ENCODE measurements at places on chromosomes 1 and 21.
A peak's percentile ranks its signal among the peaks of the same experiment; 100 is the strongest.

DNA sequence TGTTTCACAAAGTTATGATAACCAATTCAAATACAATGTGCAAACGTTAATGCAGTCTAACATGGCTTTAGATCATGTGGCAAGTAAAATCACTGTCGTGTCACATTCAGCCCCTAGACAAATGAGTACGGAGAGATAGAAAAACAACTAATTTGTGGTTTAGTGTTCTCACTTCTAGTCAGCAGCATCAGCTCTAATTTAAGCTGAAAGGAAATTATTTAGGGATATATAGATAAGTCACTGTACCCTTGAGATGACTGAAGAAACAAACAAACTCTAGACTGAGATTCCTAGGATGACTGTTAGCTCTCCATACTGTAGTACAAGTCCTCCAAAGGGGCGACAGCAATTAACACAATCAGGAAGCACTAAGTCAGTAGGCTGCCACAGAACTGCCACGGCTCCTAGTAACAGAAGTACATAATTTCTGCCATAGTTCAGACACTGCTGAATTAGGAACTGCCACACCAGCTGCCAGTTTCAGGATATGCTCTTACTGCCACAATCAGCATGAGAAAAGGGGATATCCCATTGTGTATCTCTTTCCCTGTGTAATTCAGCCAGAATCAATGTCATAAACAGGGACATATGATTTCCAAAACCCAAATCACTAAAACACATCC lies 150.4 kb upstream of the NEGR1 start:
- no peaks in the 10 kb centered on the region for H3K4me1 ChIP-seq
- H3K4me3 ChIP-seq = no peak overlapping the region

- H3K27ac ChIP-seq = no peak overlapping the region
- no peak overlapping the region for H3K4me3 ChIP-seq
- H3K27me3 ChIP-seq = peaks cover 5% of the 10 kb centered on the region
- DNase-seq = peak; percentile 6
- peaks cover 22% of the 10 kb centered on the region for H3K36me3 ChIP-seq
Observed at GRCh38 chr1:23865543-23865930, 2.6 kb downstream of the FUCA1 start.

- peaks cover 10% of the 10 kb centered on the region for H3K4me1 ChIP-seq
- no peaks in the 10 kb centered on the region for H3K36me3 ChIP-seq
- H3K4me3 ChIP-seq = no peak overlapping the region
- H3K27ac ChIP-seq = no peak overlapping the region
- no peak for DNase-seq
Observed at GRCh38 chr21:33127868-33128242, 57.9 kb downstream of the OLIG1 start.

GRCh38 chr1:98388441-98388840 lies 273.1 kb upstream of the SNX7 start:
- no peak overlapping the region for H3K4me3 ChIP-seq
- H3K4me1 ChIP-seq = no peaks in the 10 kb centered on the region
- H3K36me3 ChIP-seq = no peaks in the 10 kb centered on the region
- H3K27ac ChIP-seq = no peak overlapping the region
- no peaks in the 10 kb centered on the region for H3K27me3 ChIP-seq

DNA sequence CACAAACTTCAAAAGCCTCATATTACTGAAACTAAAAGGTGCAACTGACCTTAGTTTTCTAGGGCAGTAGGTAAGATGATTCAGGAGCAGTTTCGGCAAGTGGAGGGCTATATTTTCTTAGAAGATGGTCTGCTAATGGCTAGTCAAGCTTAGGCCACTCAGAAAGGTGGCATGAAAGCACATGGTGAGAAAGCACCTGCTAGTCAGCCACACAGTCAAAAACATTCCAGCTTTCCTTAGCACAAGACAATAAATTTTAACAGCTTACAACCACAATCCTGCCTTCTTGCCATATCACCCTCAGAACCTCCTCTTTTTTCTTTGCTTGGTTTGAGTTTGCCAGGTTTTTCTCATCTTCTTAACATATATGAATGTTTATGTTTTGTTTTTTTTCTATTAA lies 81.1 kb upstream of the SLFNL1 start:
- no peak overlapping the region for H3K27ac ChIP-seq
- no peaks in the 10 kb centered on the region for H3K4me1 ChIP-seq
- no peak for DNase-seq
- H3K36me3 ChIP-seq = peaks cover 2% of the 10 kb centered on the region
- H3K27me3 ChIP-seq = no peaks in the 10 kb centered on the region
- H3K4me3 ChIP-seq = no peak overlapping the region

DNA sequence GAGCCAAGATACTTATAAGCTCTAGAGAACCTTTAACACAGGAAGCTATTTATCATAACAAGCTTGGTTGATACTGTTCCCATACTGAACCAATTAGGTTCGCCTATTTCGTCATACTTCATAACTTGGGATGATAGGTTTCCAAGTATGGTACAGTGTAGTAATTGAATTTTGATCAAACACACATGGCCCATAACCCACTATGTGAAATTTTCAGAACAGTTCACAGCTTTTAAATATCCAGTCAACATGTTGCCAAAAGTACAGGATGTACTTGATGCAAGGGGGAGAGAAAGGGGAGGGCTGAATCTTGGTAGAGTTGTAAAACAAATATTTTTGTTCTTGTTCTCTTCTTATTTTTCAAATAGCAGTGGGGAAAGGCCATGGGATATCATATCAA lies 86.6 kb downstream of the TM2D1 start:
- no peak overlapping the region for H3K27ac ChIP-seq
- peak; percentile 36 for DNase-seq
- H3K4me3 ChIP-seq = no peak overlapping the region
- H3K27me3 ChIP-seq = no peaks in the 10 kb centered on the region
- H3K4me1 ChIP-seq = no peaks in the 10 kb centered on the region

DNA sequence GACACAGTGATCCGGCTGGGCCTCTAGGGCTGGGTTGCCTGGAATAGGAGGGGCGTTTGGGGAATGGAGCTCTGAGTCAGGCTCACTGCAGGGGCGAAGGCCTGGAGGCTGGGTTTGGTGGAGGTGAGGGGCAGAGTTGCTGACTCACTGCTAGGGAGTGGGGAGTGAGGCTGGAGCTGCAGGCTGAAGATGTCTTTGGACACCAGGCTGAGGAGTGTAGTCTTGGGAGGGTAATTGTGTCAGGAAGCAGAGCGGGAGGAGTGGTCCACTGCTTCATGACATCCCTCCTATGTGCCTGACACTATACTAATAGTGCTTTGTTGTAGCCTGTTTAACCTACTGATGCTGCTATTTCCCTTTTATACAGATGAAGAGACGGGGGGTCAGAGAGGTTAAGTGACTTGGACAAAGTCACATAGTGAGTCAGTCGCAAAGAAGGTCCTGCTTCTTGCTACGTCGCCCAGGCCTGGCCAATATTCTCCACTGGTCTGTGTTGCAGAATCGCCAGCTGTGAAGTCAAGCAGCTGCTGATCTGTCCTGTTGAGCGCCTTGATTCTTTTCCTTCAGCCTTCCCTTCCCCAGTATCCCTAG lies 13.6 kb downstream of the ACTL8 start:
- no peak for DNase-seq
- no peak overlapping the region for H3K4me3 ChIP-seq
- peaks cover 15% of the 10 kb centered on the region for H3K27me3 ChIP-seq
- H3K4me1 ChIP-seq = no peaks in the 10 kb centered on the region
- H3K27ac ChIP-seq = no peak overlapping the region

DNA sequence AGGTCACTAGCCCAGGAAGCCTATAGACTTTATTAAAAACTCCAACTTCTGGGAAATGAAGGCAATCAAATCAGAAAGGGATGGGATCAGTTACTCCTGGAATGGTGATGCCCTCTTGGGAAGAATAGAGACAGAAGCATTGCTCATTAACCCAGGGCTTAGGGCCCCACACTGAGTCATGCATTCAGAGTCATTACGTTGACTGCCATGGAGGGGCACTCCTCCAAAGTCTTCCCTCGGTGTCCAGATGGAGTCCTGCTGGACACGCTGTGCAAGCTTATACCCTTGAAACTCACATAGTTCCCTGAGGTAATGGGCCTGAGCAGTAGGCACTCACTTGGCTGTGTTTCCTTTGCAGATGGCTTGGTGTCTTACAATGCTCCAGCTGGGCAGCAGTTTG lies 35.2 kb upstream of the HSD17B7 start:
- H3K27ac ChIP-seq = no peak overlapping the region
- no peaks in the 10 kb centered on the region for H3K4me1 ChIP-seq
- no peak for DNase-seq
- no peaks in the 10 kb centered on the region for H3K27me3 ChIP-seq
- no peak overlapping the region for H3K4me3 ChIP-seq

GRCh38 chr21:39849014-39849655 lies 18.1 kb upstream of the PCP4 start:
- no peaks in the 10 kb centered on the region for H3K36me3 ChIP-seq
- H3K27ac ChIP-seq = no peak overlapping the region
- no peaks in the 10 kb centered on the region for H3K27me3 ChIP-seq
- H3K4me3 ChIP-seq = no peak overlapping the region
- no peaks in the 10 kb centered on the region for H3K4me1 ChIP-seq
- no peak for DNase-seq

GRCh38 chr1:208757846-208758245 lies 513.7 kb upstream of the PLXNA2 start:
- H3K4me1 ChIP-seq = no peaks in the 10 kb centered on the region
- no peak overlapping the region for H3K27ac ChIP-seq
- no peaks in the 10 kb centered on the region for H3K36me3 ChIP-seq
- DNase-seq = no peak
- no peaks in the 10 kb centered on the region for H3K27me3 ChIP-seq
- no peak overlapping the region for H3K4me3 ChIP-seq

- no peak overlapping the region for H3K4me3 ChIP-seq
- peaks cover 52% of the 10 kb centered on the region for H3K36me3 ChIP-seq
- no peaks in the 10 kb centered on the region for H3K4me1 ChIP-seq
Observed at GRCh38 chr1:207815913-207816291, 64.0 kb downstream of the CD46 start.

GRCh38 chr1:100279358-100279923 lies 13.4 kb downstream of the RTCA start:
- no peak overlapping the region for H3K4me3 ChIP-seq
- H3K27ac ChIP-seq = no peak overlapping the region
- no peaks in the 10 kb centered on the region for H3K4me1 ChIP-seq
- H3K27me3 ChIP-seq = no peaks in the 10 kb centered on the region
- peaks cover 74% of the 10 kb centered on the region for H3K36me3 ChIP-seq

DNA sequence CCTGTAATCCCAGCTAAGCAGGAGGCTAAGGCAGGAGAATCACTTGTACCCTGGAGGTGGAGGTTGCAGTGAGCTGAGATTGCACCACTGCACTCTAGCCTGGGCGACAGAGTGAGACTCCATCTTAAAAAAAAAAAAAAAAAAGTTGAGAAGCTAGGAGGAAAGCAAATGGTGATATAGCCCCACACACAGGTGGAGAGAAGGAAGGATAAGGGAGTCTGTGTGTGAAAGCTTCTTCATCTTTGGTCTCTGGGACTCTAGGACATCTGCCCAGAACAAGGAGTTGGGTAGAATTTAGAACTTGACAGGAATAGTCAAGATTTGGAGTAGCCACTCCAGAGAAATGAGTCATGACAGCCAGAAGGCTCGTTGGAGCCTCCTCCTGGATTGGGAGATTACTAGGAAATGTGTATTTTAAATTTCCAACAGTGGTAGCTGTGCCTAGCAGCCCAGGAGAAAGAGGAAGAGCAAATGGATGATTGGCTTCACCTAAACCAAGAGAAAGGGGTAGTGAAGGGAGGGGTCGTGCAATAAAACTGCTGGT lies 19.9 kb downstream of the NPL start:
- no peak overlapping the region for H3K4me3 ChIP-seq
- H3K36me3 ChIP-seq = peaks cover 11% of the 10 kb centered on the region

GRCh38 chr1:157438146-157438545 lies 114.2 kb downstream of the FCRL5 start:
- H3K27ac ChIP-seq = no peak overlapping the region
- H3K36me3 ChIP-seq = no peaks in the 10 kb centered on the region
- peaks cover 34% of the 10 kb centered on the region for H3K4me1 ChIP-seq
